ENCODE measurements at places on chromosomes 16 and 17. TPM values are rescaled to one million over a fixed set of nuclear protein-coding genes. Genes with fewer than 3 reads are reported as not detected.

- DNase-seq, result no peak
Measured at GRCh38 chr17:71237903-71238538, 882.8 kb upstream of the SOX9 start.

GRCh38 chr17:46822388-46822921 lies 4.0 kb upstream of the WNT3 start:
- no peak for DNase-seq

DNA sequence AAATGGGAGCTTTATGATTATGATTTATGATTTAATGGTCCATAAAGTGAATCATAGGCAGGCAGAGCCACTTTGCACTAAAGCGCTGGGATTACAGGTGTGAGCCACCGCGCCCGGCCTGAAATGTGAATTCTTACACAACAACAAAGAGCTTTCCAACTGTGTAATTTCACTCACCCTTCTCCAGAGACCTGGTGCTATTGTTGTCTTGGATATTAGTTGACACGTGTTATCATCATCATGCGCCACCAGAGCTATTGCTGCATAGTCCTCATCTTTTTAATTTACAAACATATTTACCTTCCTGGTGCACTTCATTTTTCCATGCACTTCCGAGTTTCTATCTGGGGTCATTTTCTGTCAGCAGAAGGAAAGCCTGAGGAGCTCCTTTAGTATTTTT lies 4.8 kb upstream of the UTS2R start:
- DNase-seq, result no peak

GRCh38 chr17:50511058-50511457 lies 2.8 kb downstream of the MYCBPAP start:
- no peak for DNase-seq

GRCh38 chr17:43328650-43329049 lies 70.1 kb upstream of the ARL4D start:
- DNase-seq, result no peak

GRCh38 chr16:85090181-85090580 lies 22.1 kb downstream of the CIBAR2 start:
- no peak for DNase-seq

GRCh38 chr16:68385371-68385770 lies 62.9 kb downstream of the SMPD3 start:
- DNase-seq, result no peak

DNA sequence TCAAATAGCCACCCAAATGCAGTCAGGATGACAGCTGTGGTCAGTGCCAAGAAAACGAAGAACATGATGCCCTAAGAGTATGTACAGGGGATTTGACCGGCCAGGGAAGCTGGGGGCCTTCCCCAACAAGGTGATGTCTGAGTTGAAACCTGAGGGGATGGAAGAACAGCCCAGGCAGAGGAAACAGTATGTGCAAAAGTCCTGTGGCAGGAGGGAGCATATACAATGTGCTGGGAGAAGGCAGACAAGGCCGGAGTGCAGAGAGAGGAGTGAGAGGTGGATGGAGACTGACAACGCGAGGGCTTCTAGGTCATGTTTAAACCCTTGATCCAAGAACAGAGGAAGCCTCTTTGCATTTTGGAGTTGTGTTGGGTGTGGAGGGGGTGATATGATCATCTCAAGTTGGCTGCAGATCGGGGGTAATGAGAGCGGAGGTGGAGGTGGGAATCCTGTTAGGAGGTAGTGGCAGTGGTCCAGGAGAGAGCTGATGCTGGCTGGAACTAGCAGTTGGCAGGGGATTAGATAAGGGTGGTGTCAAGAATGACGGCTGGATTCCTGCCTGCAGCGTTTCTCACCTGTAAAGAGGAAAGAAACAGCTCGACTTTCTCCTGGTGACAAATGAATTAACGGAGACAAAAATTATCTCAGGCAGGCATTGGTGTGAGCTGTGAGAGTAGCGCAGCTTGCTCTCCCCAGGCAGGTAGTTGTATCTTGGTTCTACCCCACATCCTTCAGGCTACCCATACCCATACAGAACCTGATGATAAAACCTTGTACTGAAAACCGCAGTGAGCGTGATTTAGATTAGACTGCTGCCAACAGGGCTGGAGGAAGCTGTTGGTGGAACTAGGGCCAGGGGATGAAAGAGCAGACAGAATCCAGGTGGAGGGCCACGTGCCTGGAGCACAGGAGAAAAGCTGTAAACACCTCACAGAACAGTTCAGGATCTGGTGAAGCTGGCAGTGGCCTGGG lies 37.2 kb upstream of the NGFR start:
- no peak for DNase-seq

DNA sequence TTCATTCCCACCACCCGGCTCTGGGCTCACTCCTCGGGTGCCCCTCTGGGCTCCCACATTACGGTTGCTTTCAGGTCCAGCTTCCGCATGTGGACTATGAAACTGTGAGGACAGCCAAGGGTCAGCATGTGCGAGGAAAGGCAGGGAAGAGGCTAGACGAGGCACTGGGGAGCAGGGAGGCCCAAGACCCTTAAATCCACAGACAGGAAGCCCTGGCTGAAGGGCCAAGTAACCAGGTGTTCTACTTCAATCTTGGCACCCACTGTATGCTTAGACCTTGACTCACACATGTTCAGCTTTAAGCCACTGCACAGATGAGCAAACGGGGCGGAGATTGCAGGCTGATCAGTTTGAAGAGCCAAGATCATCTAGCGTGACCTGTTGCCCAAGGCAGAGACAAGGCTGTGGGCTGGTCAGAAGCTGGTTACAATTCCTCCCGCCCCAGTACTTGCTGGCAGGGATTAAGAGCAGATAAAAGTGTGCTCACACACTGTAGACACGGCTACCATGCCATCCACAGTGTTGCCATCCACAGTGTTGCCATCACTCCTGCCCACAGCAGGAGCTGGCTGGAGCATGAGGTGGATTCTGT lies at the start of gene CES4A:
TSS of gene CES4A (plus strand) at position 393 of the 592 bp plus-strand sequence. CDS start at position 577, 184 bp downstream.
- DNase-seq, result no peak

Gene NTN1
- 29.6 TPM for total RNA-seq

Gene TBC1D26
- total RNA-seq, result not detected

Gene ORMDL3
- total RNA-seq, result 32.2 TPM

Gene SPATA2L
- total RNA-seq, result 34.7 TPM

Gene SALL1
- not detected for total RNA-seq

Gene FCSK
- total RNA-seq, result 54.5 TPM

Gene TLCD3B
- not detected for total RNA-seq

Measured in ascending aorta (tissue), 2 donors.